ENCODE measurements at places on chromosomes 1 and 21.

DNA sequence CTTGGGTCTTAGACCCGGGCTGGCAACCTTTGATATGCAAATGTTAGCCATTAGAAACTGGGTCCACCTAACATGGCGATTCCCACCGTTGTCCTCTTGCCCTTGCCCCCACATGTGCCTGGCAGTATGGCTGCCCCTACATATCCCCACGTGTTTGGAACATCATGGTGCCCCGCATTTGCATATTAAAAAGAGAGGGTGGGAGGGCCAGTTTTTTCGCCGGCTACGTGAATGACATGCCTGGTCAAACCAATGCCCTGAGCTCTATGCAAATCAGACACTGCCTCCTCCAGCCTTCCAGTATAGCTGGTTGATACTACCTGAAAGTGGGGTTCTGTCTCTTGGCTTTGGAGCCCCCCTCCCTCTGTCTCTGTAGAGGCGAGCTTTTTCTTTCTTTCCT lies 133.0 kb downstream of the CDC42BPA start:
- DNase-seq, result no peak

DNA sequence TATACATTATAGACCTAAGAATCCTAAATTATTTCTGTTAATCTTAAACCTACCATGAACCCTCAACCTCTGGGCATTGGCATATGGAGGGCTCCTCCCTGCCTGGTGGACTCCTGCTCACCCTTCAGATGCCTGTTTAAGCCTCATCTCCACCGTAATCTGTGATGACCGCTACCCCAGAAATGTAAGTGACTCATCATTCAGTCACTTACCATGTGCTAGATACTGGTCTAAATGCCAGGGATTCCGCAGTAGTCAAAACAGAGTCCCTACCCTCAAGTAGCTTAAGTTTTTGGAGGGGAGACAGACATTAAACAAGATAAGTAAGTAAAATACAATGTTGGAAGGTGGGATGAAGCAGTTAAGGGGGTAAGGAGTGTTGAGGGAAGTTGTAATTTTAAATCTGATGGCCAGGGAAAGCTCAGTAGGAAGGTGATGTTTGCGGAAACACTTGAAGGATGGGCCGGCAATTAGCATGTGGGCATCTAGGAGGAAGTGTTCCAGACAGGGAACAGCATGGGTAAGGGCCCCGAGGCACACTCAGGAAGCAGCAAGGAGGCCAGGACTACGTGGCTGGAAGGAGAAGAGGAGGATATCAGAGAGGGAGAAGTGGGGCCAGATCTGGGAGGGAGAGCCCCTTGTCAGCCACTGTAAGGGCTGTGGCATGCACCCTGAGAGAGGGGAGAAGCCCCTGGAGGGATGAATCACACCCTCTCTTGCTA lies 141.7 kb upstream of the HOOK1 start:
- DNase-seq, result no peak

- no peak for DNase-seq
Observed at GRCh38 chr1:108609483-108610049, 49.7 kb downstream of the EEIG2 start.

- no peak for DNase-seq
Observed at GRCh38 chr1:211581526-211581925, 2.6 kb upstream of the SLC30A1 start.

GRCh38 chr1:154329551-154330131 lies 4.3 kb downstream of the ATP8B2 start:
- DNase-seq, result peak; percentile 27

- DNase-seq, result no peak
Observed at GRCh38 chr1:22197644-22198043, 54.7 kb upstream of the WNT4 start.

DNA sequence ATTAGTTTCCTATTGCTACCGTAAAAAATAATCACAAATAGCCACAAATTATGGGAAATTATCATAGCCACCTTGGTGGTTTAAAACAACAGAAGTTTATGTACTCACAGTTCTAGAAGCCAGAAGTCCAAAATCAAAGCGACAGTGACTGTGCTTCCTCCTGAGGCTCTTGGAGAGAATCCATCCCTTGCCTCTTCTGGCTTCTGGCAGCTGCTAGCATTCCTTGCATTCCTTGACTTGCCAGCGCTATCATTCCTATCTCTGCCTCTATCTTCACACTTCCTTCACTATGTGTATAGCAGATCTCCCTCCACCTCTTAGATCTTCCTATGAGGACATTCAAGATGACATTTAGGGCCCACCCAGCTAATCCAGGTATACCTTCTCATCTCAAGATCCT lies 180.1 kb upstream of the USP25 start:
- no peak for DNase-seq

GRCh38 chr1:77744576-77744975 lies 15.1 kb downstream of the USP33 start:
- DNase-seq, result no peak

Data from common myeloid progenitor, CD34-positive (primary cell).